ENCODE measurements at places on chromosomes 3 and 15.

DNA sequence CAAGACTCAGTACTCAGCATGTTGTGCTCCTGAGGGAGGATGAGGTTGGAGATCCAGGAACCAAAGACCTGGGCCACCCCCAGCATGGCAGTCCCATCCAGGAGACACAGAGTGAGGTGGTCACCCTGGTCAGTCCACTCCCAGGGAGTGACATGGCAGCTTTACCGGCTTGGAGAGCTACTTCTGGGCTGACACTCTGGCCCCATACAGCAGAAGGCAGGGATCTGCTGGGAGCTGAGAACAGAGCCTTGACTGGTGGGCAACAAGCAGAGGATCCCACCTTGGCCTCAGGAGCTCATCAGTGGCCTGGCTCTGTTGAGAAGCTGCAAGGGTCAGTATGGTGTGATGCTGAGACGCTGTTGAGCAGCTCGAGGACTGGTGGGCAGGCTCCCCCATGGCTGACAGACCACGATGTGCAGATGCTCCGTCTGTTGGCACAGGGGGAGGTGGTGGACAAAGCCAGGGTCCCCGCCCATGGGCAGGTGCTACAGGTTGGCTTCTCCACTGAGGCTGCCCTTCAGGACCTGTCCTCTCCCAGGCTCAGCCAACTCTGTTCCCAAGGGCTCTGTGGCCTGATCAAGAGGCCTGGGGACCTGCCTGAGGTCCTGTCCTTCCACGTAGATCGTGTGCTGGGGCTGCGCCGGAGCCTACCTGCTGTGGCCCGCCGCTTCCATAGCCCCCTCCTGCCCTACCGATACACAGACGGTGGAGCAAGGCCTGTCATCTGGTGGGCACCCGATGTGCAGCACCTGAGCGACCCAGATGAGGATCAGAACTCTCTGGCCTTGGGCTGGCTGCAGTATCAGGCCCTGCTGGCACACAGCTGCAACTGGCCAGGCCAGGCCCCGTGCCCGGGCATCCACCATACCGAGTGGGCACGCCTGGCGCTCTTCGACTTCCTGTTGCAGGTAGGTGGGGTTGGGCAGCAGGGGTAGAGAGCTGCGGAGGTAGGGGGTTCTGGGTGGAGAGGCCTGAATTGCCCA, 53.8 kb downstream of the GASK1A start:
- no peak for DNase-seq

DNA sequence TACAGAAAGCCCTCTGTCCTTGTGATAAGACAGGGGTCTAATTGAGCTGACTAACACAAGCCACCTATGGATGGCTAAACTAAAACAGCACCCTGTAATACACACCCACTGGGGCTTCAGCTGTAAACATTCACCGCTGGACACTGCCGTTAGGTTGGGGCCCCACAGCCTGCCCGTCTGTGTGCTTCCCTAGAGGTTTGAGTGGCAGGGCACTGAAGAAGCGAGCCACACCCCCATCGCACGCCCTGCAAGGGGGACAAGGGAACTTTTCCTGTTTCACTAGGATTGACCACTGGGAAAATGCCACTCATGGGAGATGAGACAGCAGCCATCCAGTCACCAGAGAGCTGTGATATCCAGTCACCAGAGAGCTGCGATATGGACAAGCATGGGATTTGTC, 335.7 kb upstream of the CFAP20DC start:
- no peak for DNase-seq

GRCh38 chr15:78979456-78980320, 34.8 kb upstream of the CTSH start:
- peak; percentile 69 for DNase-seq

- no peak for DNase-seq
Observed at GRCh38 chr3:126211569-126211968, 31.2 kb upstream of the ALDH1L1 start.

DNA sequence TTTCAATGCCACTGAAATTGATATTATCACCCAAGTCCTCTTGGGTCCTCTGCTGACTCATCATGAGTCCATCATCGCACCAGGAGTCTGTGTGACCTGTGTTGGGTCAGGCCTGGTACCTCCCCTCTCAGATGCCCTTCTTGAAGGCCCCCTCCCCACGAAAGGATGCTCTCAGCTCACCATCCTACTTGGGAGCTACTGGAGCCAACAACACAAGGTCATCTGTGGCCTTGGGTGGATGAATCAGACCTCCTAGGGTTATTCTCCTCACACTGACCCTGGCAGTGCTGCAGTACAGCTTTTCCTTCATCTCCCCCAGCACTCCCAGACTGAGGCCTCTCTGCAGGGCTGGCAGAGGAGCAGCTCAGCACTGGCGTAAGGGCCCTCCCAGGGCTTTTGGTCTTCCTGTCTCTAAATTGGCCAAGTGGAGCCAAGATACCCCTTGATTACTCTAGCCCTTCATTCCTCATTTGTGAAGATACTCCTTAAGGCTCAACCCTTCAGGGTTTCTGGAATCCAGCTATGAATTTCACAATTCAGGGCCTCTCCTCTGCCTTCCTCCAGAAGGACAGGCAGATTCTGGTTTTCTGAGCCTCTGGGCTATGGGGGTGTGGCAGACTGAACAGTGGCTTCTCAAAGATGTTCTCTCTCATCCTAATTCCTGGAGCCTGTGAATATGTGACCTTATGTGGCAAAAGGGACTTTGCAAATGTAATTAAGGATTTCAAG, 80.7 kb upstream of the GSK3B start:
- DNase-seq = no peak

DNA sequence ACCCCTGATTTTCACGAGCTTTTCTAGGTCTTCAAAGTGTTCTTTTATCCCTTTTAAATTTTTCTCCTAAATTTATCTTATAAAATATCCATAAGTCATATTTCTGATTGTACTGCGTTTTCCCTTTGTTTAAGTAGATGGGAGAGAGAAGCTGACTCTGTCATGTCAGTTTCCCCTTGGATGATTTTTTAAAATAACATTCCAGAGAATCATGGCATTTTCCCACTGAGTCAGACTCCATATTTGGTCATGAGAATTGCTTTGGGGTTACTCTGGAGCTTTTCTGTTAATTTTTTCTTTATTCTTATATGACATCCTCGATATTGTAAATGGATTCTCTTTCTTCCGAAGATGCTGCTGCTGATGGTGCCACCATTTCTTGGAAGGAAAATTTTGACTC, 28.6 kb upstream of the UMPS start:
- no peak for DNase-seq

- no peak for DNase-seq
Observed at GRCh38 chr15:50883903-50884302, 24.6 kb upstream of the AP4E1 start.

DNA sequence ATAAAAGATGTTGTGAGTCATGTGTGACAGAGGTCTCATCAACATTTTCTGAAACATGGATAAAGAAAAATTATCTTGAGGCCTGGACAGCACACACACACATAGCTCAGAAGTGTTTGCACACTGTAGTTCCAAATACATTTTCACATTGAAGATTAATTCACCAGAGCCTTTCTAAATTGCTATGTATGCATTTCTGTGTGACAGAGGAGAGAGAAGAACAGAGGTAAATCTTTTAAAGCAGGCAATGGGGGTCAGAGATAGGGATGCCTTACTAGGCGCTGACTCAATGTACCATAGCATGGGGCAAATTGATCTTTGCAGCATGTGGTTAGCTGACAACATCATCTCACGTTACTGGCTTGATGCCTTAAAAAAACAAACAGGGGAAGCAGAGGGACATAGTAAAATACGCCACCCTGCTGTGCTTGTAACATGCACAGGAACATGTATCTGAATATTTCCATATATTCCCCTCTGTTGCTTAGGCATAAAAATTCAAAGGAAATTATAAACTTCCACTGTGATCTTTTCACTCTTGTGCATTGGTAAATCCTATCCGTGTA, 7.7 kb downstream of the POU1F1 start:
- DNase-seq = no peak

- no peak for DNase-seq
Observed at GRCh38 chr15:89647191-89647851, 7.9 kb downstream of the KIF7 start.

DNA sequence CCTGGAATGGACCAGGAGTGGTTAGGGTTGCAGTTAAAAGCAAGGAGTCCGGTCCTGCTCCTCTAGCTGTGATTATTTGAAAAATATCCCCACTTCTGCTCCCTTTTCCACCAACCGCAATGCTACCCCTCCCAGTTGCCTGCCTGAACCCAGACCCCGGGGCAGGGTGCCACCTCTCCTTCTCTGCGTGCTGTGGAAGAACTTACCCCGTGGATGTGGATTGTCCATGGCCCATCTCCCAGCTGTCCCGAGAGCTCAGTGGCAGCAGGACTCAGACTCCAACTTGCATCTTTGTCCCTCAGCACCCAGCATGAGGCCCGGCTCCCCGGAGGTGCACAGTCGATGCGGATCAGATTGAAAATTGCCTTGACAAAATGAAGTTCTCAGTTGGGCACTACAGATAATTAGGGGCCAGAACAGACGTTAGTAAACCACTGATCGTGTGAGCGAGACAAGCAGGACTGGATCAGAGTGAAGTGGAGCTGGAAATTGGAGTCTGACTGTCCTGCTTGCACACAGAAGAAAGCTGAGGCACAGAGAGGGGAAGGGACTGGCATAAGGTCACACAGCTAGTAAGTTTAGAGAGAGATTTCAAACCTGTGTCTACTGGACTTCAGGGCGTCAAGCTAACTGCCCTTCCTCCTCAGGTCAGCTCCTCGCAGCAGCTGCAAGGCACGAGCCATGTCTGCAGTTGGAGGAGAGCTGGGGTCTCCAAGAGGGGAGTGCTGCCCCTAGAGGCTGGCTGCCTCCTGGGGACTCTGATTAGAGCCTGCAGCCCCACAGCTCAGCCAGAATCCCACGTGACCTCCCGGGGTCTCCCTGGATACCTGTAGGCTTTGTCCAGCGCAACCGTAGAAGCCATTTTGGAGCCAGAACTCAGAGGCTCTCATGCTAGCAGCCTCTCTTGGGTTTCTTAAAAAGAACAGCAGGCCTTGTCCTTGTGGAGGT, 14.7 kb downstream of the SLC6A1 start:
- no peak for DNase-seq

DNA sequence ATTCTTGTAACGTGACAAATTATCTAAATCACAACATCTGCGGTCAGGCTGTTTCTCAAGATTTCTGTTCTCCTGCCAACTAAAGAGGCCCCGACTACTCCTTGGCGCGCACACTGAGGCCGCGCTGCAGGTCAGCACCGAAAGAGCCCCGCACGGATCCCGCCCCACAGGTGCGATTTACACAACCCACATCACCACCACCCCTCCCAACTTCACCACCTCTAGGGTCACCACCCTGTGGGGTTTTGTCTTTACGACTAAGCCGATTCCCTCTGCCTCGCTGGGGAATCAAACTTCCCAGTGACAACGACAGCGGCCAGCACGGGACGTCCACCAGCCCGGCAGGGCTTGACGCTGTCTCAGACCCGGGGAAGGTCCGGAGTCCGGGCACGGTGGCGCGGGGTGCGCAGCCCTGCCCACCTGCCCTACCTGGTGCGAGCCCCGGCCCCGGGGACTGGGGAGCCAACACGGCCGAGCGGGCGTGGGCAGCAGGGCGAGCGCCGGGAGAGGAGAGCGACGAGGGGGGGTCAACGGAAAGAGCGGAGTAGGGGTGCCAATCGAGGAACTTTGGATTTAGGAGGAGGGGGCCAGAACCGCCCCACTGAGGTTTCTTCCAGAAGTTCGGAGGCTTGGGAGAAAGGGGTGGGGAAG, 764 bp downstream of the UACA start:
- DNase-seq = no peak

- DNase-seq = no peak
Observed at GRCh38 chr15:64877435-64877834, 34.3 kb upstream of the ANKDD1A start.

DNA sequence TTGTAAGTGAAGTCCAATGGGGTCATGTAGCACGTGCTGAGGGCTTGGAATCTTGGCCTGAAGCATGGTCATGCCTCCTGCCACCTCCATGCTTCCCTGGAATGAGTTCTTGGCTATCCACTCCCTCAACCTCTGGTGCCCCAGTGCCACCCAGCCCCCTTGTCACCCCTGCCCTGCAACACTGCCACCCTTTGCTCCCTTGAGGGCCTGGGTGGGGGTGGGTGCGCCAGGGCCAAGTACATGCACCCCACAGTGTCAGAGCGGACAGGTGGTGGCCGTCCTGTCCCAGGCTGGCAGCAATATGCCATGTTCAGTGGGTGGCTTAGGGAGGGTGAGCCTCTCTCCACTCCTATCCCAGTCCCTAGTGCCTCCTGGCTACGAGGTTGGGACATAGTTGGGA, 27.6 kb upstream of the C15orf39 start:
- DNase-seq = no peak

- no peak for DNase-seq
Observed at GRCh38 chr3:122104515-122105194, 49.5 kb downstream of the CD86 start.
